ENCODE measurements at places on chromosomes 16 and 17.

DNA sequence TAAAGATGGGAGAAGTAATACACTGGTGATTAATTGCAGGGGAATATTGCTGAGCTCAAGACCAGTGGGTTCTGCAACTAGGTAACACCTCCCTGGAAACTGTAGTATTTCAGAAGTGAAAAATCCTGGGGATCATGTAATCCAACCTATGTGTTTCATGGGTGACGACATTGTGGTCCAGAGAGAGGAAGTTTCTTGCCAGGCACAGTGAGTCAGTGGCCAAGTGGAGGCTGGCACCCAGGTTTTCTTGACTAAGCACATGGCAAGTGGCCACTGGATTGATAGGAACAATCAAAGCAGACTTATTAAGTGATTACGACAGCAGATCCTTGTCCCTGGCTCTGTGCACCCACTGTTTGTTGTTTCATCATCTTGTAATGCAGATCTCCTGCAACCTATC lies 14.6 kb upstream of the CIITA start:
- no peak for DNase-seq

DNA sequence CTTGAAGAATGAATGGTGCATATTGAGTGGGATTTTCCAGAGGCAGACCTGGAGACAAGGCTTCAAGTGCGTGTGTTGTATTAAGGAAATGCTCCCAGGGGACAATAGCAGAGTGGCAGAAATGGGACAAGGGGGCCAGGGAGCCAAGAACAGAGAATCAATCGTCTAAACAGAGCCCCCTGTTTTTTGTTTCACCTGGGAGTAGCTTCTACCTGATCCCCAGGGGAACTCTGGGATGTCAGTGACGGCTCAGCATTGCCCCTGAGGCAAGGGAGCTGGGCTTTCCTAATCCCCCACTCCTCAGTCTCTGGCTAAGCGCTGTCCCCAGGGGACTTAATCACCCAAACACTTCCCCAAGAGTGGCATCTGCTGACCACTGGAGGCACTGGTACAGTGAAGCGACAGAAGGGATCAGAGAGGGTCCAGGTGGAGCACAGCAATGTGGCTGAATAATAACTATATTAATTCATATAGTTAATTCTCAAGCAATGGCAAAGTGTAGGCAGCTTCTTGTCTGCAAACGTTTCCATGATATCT lies 35.7 kb upstream of the C16orf78 start:
- DNase-seq: no peak

DNA sequence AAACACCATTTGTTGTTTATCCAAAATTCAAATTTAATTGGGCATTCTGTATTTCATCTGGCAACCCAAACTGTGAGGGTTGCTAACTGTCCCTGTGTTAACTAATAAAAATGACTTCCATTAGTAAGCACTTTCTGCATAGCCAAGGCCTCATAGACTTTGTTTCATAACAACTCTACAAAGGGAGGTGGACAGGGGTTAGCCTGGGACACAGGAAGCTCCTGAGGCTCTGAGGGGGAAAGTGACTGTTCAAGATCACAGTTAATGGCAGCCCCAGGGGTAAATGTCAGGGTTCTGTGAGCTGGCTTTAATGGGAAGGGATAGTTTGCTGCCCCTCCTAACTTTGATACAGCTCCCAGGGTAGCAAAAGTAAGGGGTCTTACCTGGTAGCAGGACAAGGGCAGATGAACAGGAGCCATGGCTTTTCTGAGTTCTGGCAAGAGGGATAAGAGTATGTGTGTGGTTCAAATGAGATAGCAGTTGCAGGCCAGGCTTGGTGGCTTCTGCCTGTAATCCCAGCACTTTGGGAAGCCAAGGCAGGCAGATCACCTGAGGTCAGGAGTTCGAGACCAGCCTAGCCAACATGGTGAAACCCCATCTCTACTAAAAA lies 2.2 kb downstream of the HEATR9 start:
- no peak for DNase-seq

DNA sequence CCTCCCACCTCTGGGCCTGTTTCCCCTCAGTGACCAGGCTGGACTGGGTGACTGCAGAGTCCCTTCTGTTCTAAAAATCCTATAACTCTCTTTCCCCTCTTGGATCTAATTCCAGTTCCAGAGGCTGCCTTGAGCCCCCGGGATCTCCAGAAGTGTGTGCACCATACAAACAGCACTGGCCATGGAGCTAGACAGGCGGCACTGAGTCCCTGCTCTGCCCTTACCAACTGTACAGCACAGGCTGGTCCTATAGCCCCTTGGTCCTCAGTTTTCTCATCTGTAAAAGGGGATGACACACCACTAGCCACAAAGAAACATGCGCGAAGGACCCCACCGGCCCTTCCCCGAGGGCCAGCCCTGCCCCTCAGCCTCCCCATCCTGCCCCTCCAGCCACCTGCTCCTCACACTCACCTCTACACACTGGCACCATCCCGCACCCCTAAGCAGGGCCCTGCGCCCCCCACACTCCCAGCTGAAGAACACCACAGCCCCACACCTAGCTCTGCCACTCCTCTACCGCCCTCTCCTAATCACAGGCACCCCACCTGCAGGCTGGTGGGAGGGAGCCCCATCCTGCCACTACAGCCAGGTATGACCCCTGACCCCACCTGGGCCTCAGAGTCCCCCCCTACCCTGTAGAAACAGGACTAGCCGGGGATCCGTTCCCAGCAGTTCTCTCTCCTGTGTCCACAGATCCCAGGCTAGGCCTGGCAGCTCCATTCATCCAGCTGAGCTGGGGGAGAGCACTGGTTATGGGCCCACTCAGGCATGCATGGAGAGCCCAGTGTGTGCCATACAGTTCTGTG lies 913 bp upstream of the KRT16 start:
- no peak for DNase-seq

GRCh38 chr17:15485045-15485444 lies 17.6 kb upstream of the CDRT4 start:
- DNase-seq: no peak

GRCh38 chr16:11258553-11259492 lies 2.8 kb upstream of the SOCS1 start:
- DNase-seq: peak; percentile 67

GRCh38 chr16:75774197-75774596 lies 47.9 kb upstream of the CPHXL start:
- DNase-seq: no peak

DNA sequence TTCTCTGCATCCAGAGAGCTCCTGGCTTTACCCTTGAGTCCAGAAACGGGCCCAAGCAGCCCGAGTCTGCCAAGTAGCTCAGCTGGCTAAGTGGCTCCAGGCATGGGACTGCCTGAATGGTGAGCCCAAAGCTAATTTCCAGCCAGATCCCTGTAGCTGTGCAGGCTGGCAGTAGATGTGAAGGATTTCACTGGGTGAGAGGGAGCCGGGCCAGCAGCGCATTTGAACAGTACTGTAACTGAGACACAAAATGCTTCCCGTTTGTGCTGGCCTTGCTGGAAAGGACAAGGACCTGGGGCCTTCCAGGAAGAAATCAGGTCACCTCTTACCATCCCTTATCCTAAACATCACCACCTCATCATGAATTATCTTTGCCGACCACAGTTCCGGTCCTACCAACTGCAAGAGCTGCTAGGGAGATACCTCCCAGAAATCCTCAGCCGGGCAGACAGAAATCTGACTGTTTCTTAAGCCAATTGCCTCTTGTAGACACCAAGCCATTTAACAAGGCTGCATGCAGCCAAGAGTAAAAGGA lies 3.7 kb downstream of the TIMP2 start:
- DNase-seq: peak; percentile 55

GRCh38 chr17:81428948-81429774 lies 33.9 kb downstream of the BAHCC1 start:
- peak; percentile 81 for DNase-seq

- DNase-seq: no peak
Measured at GRCh38 chr16:18931756-18932155, 5.5 kb upstream of the SMG1 start.

DNA sequence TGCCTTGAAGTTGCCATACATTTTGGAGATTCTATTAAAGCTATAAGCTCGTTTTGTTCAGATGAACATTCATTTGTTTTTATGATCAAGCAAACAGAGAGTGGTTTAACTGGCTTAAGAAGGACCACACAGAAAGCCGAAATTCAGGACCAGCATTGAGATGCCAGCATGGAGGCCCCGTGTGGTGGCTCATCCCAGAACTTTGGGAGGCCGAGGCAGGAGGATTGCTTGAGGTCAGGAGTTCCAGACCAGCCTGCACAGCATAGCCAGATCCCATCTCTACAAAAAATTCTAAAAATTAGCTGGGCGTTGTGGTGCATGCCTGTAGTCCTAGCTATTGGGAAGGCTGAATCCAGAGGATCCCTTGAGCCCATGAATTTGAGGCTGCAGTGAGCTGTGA lies 45.9 kb upstream of the KIFC3 start:
- DNase-seq: no peak

DNA sequence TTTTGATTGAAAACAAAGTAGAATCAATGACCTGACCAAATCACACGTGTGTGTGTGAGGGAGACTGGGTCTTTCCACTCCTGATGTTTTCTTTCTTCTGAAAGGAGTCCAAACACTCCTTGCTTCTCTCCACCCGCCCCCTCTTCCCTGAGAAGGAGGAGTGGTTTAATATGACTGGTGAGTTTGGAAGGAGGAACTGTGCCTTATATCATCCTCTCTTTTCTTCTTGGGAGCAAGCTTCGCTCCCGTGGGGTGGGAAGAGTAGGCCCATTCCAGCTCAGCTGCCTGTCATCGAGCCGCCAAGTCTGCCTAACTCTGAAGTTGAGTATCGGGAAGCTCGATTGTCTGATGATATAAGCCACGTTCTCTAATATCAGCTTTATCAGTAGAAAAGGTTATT lies 96.5 kb downstream of the YPEL2 start:
- DNase-seq: no peak

DNA sequence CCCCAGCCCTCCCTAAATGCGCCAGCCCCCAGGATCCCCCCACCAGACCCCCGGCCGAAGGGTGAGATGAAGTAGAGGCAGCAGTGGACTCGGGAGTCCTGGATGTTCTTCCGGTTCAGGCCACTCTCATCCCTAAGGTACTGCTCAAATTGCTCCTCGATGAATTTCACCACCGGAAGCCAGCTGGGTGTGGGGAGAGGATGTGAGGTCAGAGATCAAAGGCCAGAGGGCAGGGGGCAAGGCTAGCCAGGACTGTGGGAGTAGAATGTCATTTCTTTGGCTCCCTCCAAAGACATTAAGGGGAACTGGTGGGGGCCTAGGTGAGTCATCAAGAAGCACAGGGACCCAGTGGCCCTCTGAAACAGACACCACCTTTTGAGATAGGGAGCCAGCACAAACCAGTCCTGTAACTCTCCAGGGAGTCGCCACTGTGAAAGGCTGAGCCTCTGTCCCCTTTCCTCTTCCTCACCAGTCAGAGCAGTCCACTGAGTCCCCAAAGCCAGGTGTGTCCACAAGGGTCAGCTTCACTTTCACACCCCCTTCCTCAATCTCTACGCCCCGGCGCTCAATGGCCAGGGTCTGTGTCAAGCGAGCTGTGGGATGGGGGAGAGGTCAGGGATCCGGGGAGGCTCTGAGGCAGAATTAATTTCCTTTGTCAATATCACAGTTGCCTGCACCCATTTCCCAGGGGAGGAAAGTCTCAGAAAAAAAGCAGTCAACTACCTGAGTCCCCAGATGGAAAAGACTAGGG lies 895 bp downstream of the SEPTIN1 start:
- no peak for DNase-seq

DNA sequence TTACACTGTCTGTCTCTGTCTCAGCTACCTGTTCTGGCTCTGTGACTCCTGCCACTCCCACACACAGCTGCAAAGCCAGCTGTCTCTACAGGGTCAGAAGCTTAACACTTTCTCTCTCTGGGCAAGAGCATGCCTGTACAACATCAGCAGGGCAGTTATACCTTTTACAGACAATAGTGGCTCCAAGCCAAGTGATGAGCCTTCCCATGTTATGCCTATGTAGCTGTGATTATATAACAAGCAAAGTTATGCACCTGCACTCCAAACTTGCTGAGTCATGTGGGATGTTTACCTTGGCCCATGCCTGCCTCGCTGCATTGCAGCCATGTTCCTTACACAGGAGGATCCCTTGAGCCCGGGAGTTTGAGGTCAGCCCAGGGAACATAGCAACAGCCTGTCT lies 31.8 kb upstream of the APPBP2 start:
- no peak for DNase-seq

DNA sequence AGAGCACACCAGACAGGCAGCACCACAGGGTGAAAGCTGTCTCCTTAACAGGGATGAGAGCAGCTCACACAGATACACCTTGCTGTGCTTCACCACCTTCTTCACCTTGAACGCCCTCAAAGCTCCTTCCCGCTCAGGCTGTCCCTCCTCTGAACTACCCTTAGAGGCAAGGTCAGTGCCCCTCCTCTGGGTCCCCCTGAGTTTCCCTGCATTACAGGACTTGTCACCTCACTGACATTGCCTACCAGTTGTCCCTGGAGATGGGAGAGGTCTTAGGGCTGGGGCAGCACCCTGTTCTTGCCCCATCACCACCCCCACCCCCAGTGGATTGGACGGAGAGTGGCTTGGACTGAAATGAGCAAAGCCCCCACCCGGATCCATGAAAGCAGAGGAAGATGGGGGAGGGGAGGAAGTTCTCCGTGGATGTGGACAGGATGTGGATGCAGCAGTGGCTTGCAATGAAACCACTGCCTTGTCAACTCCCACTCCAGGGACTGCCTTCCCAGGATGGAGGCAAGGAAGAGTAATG lies 73.2 kb upstream of the CDH5 start:
- DNase-seq: no peak

- no peak for DNase-seq
Measured at GRCh38 chr16:50580180-50580798, 32.1 kb downstream of the NKD1 start.

- no peak for DNase-seq
Measured at GRCh38 chr16:56547949-56548567, 16.8 kb upstream of the MT4 start.

DNA sequence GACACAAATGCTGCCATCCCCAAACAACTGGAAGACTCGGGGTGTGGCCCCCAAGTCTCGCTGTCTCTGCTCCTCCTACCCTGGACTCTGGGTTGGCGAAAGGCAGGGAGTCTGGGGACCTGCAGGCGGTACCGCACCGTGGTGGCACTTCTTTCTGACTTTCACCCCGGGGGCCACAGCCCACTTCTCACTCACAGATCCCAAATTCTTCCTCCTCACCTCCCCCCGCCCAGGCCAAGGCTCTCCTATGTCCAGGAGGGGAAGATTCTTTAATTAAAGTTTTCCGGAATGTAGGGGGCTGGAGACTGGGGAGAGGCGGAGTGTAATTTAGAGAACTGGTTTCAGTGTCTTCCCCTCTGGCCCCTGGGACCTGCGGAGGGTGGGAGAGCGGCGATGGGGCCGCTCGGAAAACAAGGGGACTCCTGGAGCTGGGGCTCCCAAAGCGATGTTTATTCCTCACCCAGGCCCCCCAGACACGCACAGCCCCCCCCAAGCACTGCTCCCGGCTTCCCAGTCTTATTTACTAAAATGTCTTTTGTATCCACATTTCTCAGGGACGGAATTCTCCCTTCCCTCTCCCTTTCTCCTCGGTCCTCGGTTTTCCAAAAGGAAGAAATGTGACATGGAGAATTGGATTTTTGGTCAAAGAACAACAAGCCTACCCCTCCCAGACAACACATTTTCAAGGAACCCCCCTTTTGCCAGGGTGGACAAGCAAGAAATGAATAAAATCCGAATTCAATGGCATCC lies 1.2 kb downstream of the WNT3 start:
- peak; percentile 28 for DNase-seq

Measured in right cardiac atrium (tissue), 5 donors.